ENCODE measurements at places on chromosomes 1 and 21. TPM values are rescaled to one million over a fixed set of nuclear protein-coding genes. Genes with fewer than 3 reads are reported as not detected.

The OR6K3 gene
- not detected for total RNA-seq

- no peak for DNase-seq
These were observed 15.8 kb upstream of the SH2D2A start for GRCh38 chr1:156832434-156832833.

DNA sequence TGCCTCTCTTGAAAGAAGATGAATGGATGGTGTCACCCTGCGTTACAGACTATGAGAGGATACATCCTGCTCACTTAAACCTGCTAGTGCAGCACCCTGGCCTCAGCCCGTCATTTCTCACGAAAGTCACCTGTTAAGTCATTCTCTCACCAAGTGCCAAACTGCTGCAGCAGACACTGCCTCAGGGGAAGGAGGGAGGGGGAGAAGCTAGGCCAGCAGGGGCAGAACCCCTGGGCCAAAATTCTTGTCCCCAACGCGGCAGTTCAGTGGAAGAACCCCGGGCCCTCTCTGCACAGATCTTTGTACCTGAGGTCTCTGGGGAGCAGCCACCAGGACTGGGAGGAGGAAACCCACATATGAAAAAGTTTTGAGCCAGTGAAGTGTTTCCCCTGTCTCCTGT lies 37.6 kb downstream of the SYT6 start:
- no peak for DNase-seq

DNA sequence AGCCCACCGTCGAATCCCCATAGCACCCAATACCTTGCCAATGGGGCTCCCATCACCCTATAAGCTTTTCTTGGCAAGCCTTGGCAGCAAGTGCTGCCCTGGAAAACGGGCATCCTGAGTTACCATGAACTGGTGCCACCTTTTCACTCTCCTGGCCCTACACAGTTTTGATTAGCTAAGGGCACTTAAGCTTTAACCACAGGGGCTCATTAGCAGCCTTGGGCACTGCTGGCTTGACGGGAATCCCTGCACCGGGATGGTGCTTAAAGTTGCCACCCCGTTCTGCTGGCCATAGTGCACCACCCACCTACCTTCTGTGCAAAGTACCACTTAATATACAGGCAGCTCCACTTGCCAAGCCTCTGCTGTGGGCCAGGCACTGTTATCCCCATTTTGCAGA lies 13.7 kb downstream of the PARS2 start:
- no peak for DNase-seq

The OR2G6 gene
- total RNA-seq = not detected

The NOTCH2 gene
- total RNA-seq = 107 TPM

DNA sequence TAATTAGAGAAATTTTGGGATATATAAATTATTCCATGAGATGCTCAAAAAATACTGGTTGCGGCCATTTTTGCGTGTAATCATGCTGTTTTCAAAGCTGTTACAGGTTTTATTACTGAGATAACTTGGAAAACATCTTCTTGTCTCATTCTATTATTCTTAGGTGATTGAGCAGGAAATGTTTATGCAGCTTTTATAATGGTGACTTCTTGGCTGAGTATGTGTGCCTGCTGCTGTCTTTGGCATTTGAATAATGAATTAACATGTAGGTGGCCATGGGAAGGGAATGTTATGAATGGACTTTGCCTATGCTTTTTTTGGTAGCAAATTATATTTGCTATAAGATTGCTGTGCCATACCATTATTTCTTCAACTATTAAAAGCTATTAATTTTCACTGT lies 52.5 kb downstream of the RASAL2 start:
- DNase-seq = no peak

- peak; percentile 99 for DNase-seq
These were observed 34.7 kb downstream of the RGS5 start for GRCh38 chr1:163168053-163168452.

The RHEX gene
- not detected for total RNA-seq

DNA sequence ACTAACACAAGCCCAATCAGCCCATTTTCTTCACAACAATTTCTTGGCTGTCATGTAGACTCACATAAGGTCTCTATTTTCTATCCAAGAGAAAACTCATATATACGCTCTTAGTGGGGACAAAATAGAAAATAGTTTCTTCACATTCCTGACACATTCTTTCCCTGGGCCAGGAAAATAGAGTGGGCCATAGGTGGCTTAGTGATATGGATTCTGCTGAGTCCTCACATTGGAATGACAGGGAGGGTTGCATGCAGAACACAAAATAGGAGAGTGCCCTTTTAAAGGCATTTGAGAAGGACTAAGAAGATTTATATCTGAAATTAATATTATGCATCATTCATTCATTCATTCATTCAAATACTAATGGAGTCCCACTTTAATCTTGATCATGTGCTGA lies 207.7 kb downstream of the LYPLAL1 start:
- no peak for DNase-seq

The FAM72C gene
- 5.2 TPM for total RNA-seq

DNA sequence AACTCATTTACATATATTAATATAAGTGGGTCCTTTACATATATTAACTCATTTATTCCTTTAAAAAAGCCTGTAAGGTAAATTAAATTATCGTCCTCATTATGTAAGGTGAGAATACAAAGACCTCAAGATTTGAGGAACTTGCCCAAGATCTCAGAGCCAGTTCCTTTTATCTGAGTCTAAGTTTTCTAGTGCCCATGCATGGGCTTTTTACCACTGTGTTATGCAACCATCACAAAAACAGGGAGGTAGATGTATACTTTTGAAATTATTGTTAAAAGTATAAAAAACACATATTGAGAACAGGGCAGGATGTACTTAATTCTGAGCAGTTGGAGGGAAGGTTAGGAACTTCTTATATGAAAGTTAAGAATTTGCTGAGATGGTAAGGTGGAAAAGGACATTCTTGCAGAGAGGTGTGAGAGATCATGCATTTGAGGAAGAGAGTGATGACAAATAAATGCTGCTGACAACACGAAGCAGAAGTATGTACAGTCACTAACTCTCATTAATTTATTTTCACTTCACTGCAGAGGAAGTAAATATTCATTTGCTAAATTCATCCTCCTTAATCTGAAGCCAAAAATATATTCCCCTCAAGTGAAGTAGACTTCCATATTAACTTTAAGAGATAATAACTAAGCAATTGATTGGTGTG lies 28.9 kb upstream of the LYPLAL1 start:
- no peak for DNase-seq

The UBASH3A gene
- not detected for total RNA-seq

The LHX8 gene
- 1.6 TPM for total RNA-seq

GRCh38 chr21:18522181-18522972 lies 118.8 kb upstream of the TMPRSS15 start:
- no peak for DNase-seq

The BTF3L4 gene
- 130 TPM for total RNA-seq

- DNase-seq = no peak
These were observed 2.4 kb upstream of the IGSF21 start for GRCh38 chr1:18105196-18105595.

The IFFO2 gene
- total RNA-seq = 13.2 TPM

Data from M059J (cell line).